ENCODE measurements at places on chromosomes 11 and 22.

DNA sequence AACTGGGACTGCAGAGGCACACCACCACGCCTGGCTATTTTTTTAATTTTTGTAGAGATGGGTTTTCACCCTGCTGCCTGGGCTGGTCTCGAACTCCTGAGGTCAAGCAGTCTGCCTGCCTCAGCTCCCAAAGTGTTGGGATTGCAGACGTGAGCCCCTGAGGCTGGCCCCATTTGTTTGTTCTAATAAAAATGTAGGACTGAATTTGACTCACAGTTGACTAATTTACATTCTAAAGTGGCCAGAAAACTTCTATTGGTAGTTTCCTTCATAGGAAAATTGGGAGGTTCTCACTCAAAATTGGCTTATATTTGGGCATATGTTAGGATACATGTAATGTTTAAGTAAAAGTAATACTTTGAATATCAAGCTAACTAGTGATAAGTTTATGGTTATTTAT is 35.0 kb downstream of the PPFIA1 start:
- DNase-seq: no peak

DNA sequence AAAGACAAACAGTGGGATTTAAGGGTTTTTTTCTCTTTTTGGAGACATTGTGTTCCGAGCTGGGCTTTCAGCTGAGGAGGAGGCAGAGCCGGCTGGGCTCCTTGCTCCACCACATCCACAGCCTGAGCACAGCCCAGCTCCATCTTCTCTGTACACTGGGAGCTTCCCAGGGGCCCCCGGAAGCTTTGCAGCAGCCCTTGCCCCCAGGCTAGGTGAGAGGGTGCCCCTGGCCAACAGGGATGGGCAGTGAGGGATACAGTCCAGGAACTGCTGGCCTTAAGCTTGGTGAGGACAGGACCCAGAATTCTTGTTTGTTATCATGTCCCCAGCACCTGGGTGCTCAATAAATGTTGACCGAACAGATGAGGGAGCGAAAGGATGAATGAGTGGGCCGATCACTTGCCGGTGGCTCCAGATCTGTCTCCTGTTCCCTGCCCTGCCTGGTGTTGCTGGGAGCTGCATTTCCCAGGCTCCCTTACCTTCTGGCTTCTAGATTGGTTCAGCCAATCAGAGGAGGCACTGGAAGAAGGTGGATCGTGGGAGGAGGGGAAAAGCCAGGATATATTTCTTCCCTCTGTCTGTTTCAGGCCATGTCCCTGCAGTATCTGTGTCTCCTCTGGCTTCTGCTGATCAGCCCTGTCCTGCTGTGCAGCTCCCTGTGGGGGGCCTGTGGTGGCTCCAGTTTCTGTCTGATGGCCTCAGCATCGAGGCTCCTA is 26.5 kb upstream of the NECTIN1 start:
- no peak for DNase-seq

DNA sequence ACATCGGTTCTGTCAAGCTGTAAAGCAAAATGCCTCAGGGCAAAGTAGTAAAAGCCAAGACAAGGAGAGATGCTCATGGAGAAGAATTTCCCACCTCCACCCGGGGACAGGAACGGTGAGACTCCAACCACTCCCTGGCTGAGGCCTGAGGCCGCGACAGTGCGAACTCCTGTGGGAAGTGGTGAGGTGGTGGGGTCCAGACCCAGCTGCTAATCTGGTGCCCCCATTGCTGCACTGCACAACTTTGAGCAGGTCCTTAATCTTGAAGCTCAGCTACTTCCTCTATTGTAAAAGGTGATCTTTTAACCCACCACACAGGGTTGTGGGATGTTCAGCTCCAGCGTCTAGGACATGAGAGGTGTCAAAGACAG is 83.9 kb downstream of the ZC3H12C start:
- no peak for DNase-seq

GRCh38 chr11:100639140-100639539 is 47.9 kb upstream of the ARHGAP42 start:
- DNase-seq: no peak

DNA sequence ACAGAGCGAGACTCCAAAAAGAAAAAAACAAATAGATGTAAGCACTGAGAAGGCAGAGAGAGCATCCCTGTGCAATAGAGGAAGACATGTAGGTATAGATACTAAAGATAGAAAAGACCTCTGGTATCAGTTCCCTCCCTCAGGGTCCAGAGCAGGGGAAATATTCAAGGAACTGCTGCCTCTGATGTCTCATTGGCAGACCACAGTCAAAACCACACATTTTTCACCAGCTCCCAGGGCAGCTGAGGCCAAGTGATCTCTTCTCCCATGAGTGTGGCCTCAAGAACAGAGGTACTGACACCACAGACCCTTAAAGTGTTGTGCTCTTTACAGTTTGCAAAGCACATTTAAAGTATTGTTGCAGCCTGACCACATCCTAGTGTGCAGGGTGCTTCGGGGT is 288.5 kb downstream of the NTM start:
- no peak for DNase-seq

DNA sequence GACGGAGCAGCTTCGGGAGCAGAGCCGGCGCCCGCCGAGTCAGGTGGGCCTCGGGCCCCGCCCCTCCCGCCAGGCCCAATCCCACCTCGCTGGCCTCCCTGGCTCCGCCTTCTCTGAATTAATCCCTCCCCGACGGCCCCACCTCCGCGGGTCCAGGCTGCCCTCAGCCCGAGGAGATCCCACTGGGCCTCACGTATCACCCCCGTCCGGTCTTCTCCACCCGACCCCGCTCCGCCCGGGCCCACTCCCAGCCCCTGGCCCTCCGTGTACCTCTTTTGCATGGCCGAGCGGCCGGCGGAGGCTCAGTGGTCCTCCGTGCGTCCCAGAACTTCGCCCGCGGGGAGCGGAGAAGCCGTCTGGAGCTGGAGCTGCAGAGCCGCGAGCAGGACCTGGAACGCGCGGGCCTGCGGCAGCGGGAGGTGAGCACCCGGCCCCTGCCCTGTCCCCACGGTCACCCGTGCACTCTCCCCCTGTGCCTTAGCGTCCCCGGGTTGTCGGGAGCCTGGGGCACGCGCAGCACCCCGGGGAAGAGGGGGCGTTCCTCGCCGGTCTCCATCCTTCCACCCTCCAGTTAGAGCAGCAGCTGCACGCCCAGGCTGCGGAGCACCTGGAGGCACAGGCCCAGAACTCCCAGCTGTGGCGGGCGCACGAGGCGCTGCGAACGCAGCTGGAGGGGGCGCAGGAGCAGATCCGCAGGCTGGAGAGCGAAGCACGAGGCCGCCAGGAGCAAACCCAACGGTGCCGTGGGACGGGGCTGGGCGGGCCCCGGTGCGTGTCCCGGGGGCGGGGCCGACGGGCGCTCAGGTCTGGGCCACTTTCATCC is 2.2 kb upstream of the CD151 start:
- peak; percentile 51 for DNase-seq

- DNase-seq: no peak
Observed at GRCh38 chr11:78420796-78421209, 3.2 kb upstream of the GAB2 start.

DNA sequence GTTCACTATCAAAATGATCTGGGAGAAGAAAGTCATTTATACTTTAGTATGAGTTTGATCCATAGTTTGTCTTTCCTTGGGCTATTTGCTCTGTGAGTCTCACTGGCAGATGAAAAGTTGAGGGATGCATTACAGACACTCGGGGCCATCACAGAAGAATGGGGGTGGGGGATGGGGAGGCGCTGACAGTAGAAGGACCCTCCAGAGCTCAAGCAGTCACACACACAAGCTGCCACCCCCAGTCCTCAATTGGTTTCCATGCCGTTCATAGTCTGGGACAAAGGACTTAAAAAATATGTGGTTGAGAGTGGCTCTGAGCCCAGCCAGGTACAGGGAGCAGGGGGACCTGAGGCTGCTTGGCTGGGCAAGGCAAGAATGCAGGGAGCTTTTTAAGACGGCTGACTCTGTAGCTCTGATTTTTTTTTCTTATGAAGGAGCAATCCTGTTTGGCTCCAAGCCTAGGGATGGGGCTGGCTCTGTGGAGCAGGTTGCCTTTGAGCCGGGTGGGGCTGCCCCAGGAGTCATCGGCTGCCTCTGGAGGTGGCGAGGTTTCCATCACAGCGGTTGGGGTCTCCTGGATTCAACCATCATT is 13.3 kb upstream of the ANO1 start:
- DNase-seq: no peak

DNA sequence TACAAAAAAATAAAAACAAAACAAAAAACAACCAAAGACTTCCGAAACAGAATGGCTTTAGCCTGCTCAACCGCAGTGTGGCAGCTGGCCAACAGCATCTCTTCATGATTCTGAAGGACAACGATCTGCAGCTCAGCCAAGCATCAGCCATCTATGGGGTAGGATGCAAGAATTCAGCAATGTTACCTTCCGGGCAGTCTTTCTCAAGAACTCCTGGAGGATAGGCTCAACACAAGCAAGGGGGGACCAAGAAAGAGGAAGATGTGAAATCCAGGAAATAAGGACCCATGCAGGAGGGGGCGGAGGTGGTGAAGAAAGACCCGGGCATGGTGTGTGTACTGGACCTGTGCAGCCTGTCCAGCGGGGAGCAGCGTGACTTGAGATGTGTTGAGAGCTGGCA is 3.5 kb upstream of the TSPO start:
- DNase-seq: no peak

DNA sequence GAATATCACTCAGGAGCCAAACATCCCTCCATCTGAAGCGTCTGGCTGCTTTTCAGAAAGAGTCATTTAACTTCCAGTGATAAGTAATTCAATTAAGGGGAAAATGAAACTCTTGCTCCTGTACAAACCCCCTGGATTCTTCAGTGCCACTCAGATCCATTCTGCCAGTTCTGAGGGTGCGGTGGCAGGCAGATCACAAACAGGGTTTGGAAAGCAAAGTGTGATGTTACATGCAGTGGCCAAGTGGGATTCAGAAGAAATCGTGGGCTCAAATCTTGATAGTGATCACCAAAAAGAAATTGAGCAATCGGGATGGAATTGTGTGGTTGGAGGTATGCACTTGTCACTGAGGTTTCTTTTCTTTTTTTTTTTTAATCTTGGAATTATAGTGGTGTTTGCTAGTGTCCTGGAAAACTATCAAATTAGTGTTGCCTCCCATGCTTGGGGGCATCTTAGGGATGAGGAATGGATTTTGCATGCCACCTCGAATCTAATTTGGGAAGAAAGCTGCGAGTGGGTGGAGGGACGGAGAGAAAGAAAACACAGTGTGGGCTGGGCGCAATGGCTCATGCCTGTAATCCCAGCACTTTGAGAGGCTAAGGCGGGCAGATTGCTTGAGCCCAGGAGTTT is 22.5 kb upstream of the RTL6 start:
- no peak for DNase-seq

DNA sequence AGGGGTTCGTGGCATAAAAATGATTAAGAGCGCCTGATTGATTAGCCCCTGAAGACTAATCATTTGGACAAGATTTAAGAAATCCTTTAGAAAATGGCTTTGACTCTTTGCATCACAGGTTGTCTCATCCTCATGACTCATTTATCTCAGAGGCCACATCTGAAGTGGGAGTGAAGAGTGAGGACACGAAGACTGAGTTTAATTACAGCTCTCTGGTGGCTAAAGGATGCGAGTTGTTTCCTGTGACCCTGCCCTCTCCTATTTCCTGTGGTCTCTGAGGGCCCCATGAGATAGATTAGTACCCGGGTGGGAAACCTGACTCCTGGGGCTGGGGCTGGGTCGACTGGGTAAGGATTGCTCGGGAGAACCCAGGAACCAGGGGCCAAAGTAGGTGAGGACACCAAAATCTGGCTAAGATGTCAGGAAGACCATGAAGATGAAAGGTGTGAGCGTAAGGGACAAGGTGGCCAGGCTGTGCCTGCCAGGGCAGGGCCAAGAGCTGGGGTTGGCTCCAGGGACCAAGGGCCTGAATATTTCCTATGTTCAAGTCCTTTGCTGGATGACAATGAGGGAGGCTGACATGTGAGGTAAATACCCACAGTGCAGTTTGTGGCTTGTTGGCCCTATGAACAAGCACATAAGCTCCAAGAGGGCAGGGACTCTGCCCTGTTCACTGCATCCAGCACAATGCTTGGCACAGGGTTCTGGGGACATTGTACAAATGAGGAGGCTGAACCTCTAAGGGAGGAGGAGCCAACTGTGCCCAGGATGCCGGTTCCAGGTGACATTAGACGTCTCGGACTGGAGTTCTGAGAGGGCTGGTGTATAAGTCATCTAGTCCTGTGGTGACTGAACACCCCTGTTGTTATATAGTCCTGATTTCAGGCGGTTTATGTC is 3.6 kb downstream of the OTOG start:
- DNase-seq: no peak

DNA sequence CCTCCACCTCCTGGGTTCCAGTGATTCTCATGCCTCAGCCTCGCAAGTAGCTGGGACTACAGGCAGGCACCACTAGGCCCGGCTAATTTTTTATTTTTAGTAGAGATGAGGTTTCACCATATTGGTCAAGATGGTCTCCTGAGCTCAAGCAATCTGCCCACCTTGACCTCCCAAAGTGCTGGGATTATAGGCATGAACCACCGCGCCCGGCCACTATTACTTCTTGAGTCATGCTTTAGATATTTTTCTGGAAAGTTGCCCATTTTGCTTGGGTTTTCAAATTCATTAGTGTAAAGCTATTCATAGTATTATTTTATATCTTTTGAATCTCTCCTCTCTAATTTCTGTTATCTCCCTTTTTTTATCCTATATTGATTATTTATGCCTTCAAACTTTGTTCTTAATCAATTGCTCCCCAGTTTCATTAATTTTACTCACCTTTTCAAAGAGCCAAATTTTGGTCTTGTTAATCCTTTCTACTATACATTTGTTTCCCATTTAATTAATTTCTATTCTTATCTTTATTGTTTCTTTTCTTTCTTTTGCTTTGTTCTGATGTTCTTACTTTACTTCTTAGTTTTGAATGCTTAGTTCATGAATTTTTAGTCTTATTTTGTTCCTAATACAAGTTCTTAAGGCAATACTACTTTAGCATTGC is 10.3 kb upstream of the RAC2 start:
- no peak for DNase-seq

- no peak for DNase-seq
Observed at GRCh38 chr11:2318707-2319106, 16.9 kb downstream of the TSPAN32 start.

- no peak for DNase-seq
Observed at GRCh38 chr22:48268771-48269552, 1506.5 kb downstream of the TBC1D22A start.
